NCI-H2171 (cell line): ENCODE measurements at places on chromosomes 7 and 10.
A peak's percentile ranks its signal among the peaks of the same experiment; 100 is the strongest.

DNA sequence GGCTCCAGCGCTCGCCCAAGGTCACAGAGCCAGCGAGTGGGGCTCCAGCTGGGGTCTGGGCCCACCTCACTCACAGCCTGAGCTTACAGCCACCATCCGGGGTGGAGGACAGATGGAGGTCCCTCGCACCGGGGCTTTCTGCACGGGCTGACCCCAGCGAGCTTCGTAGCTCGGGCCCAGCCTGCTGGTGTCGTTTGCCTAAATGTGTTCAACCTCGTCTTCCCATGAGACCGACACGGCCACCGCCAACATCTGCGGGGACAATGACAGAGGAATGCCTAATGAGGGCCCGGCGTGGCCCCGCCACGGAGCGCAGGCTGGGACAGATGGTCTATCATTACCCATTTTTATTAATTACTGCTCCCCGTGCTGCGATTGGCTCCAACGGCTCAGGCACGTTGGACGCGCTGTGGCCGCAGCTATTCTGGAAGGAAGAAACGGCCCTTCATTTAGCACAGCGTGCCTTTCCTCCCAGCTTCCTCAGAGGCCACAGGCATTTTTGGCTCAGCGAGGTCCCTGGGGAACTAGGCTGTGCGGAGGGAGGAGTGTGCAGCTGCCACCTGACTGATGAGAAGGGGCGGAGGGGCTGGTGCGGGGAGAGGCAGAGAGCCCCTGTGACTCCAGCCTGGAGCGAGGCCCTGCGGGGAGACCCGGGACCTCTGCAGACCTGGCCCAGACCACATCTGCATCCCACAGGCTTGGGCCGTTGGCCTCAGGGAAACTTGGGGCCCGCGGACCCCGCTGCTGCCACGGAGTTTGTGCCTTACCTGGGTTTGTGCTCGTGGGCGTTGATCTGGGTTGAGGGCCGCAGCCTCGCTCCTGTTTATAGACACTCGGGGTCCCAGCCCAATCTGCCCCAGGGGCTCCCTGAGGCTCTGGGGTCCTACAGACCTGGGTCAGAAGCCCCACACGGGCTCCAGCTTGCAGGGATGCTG, 22.9 kb upstream of the ELFN1 start:
- DNase-seq: peak; percentile 93

DNA sequence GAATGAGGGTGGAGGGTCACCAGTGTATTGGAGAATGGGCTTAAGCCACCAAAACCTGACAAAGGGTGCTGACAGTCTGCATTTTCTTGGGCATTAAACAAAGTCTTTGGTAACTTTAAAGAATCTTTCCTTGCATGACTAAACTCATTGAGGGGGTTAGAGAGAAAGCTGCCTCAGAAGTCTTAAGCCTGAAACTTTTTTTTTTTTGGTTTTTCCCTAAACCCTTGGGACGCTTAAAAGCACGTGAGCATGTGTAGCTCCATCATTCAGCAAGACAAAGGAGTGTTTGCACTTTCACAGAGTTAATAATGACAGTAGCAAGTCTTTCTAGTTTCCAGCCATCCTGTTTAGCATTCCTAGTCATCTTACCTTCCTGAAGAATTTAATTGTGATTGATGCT, 110.7 kb downstream of the LRMDA start:
- DNase-seq: no peak

DNA sequence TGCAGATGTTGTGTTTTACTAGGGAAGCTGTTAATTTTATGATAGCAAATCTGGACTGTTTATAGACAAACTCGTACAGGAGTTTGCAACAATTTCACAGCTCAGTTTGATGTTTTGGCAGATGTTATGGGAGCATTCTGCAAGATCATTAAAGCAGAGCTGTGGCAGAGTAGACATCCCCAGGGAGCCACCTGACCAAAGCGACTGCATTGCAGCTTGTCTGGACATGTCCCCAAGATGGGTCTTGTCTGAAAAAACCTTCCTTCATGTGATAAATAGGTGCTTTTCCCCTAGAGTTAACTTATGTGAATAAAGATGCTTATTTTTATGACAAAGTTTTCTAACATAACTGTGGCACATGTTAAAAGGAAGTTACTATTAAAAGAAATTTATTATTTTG, 91.2 kb upstream of the GPR141 start:
- DNase-seq: peak; percentile 63

- DNase-seq: peak; percentile 1
Measured at GRCh38 chr7:137626469-137627067, 220.2 kb downstream of the DGKI start.

DNA sequence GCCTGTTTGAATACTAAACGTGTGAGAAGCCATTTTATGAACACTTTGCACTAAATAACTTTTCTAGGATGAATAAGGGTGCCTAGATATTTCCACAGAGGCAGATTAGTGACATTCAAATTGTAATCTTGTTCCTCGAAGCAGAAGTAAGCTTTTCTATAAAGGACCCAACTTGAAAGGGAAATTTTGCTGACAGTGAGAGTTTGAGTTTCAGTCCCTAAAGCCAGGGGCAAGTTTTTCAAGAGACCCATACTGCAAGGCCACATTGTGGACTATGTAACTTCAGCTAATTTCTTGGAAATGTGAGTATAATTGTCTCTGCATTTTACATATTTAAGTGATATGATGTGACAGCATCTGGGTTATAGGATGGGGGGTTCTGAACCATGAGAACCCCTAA, 387.2 kb upstream of the ETV1 start:
- DNase-seq: no peak

DNA sequence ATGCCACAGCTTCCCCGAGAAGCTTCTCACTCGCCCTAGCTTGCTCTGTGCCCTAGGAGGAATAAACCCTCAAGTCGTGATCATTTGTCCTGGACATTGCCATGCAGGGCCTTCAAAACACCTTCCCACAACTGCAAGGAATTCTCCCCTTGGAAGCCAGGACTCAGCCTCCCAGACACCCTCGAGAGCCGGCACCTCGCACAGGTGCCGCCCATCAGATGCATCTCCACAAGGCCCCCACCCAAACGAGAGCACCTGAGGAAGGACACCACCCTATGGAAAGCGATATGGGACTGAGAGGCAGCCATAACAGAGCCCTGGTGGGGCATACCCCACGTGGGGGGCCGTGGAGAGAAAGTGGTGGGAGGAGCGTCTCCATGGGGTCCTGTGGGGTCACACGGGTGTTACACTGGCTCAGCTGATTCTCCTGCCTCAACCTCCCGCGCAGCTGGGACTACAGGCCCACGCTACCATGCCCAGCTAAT, 77.6 kb upstream of the FOXK1 start:
- DNase-seq: no peak

GRCh38 chr10:637771-638195, 51.7 kb downstream of the DIP2C start:
- DNase-seq: no peak

- DNase-seq: peak; percentile 63
Measured at GRCh38 chr7:74572301-74572979, 85.1 kb upstream of the GTF2I start.

GRCh38 chr10:124992462-124993344, 50.8 kb downstream of the ZRANB1 start:
- no peak for DNase-seq

GRCh38 chr10:76543655-76544054, 1094.0 kb downstream of the KCNMA1 start:
- no peak for DNase-seq

DNA sequence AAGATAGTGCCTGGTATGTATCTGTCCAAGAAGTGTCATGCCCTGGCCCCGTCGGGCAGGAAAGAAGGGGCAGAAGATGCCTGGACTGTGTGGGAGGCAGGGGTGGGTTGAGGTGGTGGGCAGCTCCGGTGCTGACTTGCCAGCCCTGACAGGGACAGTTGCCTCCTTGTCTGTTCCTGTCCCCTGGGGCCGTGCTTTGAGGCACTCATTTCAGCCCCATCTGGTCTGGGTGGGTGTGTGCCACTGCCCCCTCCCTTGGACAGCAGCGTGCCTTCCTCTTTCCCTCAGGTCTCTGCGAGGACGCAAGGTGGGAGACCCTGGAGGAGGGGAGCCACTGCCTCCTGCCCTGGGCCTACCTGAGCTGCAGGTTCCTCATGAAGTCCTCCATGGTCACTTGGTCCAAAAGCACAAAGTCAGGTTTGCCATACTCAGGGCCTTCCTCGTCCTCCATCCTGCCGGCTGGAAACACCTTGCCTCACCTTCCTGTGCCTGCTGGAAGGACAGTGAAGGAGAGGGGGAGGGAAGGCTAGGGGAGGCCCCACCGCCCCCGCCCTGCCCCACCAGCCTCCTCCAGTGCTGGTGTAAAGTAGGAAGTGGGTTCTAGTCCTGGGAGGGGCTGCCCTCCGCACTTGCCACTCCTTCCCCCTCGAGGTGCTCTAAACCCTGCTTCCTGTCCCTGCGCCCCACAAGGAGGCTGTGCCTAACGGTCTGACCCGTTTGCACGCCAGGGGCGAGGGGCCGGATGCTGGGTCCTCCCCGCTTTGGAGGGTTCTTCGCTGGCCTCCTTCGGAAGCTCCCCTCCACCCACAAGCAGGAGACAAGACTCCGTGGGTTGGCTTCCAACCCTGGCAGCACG, at the start of gene MYO1G:
Gene MYO1G, minus strand, starts transcription at position 505 of the 856 bp plus-strand sequence. Its CDS starts 54 bp downstream, at position 451.
- no peak for DNase-seq

DNA sequence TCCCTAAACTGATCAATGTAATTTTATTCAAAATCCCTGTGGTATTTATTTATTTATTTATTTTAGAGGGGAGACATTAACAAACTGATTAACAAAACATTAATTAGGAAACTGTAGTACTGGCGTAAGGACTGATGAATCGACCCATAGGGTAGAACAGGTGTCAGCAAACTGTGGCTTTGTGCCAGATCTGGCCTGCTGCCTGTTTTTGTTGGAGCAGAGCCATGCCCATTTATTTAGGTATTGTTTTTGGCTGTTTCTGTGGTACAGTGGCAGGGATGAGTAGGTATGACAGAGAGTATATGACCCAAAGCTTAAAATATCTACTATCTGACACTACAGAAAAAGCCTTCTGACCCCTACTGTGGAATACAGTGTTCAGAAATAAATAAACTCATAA, 332.5 kb upstream of the ETV1 start:
- peak; percentile 43 for DNase-seq

GRCh38 chr7:42886129-42886528, 25.7 kb downstream of the C7orf25 start:
- no peak for DNase-seq

DNA sequence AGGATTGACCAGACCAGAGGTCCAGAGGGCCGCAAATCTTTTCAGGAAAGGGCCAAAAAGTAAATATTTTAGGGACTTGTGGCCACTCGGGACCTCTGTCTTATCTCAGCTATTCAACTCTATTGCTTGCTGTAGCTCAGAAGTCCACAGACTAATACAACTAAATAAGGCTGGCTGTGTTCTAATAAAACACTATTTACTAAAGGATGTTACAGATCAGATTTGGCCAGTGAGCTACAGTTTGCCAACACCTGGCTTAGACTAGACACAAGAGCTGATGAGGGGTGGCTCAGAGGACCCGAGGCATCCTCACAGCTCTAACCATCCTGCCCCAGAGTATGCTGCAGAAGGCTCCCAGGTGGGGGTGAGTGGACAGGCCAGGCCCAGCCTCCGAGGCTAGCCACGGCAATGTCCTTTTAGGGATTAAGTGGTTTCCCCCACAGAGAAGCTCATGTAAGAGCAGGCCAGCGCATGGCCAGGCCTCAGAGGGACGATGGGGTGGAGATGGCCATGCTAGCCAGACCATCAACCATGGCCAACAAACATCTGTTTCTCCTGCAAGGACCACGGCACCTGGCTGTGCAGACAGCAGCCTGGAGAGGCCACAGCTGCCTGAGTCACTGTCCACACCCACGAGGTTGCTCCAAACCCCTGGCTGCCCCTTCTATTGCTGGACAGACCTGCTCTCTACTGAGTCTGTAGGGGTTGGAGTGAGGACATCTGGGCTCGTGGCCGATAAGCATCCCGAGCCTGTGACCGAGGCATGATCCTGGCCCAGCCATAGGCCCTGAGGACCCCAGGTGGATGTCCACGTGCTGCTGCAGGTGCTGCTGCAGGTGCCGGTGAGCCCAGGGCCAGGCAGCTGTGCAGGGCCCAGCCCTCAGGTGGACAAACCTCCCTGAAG, 76.5 kb downstream of the AFAP1L2 start:
- no peak for DNase-seq

DNA sequence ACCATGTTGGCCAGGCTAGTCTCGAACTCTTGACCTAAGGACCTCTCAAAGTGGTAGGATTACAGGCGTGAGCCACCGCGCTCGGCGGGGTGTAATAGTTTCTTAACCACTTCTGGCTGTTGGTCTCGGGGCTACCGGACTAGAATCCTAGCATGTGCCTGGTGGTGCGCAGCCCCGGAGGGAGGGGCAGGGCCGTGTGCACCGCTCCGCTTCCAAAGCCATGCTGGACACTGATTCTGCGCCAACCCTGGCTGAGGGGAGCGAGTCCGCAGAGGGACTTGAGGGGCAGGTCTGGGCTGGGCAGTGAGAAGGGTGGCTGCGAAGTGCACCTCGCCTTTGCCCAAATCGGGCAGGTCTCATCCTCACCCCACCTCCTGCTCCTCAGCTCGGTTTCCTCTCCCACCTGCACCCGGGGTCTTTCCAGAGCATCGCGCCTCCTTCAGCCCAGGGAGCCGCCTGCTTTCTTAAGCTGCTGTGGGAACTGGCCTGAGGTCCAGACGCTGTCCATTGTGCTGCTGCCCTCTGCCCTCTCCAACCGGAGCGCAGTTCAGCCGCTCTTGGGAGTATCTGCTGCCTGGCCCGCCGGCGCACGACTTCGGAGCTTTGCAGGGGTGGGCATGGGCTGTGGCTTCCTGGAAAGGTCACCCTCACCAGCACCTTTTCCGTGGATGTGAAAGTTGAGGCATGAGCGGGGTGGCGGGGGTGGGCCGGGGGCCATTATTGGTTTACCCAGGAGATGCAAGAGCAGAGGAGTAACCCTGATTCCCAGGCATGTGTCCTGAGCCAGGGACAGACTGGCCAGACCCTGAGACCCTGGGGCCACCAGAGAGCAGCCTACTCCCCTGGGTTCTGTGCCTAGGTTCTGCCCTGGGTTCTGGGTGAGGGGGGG, 422.6 kb upstream of the NUPR2 start:
- no peak for DNase-seq

GRCh38 chr7:911791-912480, 35.6 kb downstream of the GET4 start:
- no peak for DNase-seq

DNA sequence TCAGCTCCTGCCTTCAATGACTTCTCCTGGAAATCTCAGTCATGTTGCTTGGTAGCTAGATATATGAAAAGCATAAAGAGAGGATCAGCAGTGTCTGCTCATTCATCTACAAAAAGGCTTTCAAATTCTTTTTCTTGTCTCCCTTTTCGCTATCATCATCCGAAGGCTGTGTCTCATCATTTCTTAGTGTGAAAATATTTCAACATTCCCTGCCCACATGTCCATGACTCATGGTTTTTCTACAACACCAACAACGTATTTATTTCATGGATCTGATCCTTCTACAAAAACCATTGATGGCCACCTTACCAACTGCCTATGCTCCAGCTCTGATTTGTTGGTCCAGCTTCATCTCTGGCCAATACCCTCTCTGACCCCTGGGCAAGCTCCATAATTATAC, 472.5 kb upstream of the GHITM start:
- no peak for DNase-seq

GRCh38 chr7:128435327-128435686, 20.4 kb upstream of the HILPDA start:
- no peak for DNase-seq

DNA sequence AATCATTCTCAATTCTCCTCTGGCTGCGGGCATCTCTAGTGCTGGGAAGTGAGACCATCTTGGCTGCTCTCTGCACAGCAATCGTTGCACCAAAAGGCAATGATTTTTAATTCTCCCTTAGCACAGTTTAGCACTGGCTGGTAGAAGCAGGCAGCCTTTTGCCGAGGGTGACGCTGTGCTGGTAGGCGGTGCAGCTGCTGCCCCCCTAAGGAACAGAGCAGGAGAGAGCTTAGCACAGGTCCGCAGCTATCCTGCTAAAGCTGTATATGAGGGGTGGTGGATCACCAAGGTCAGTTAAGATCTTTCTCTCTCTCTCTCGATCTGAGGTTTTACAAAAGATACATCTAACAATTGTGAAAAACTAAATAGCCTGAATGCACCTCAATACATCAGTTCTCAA, 390.1 kb downstream of the GATA3 start:
- no peak for DNase-seq
